ENCODE measurements at places on chromosomes 2 and 18.

- DNase-seq = no peak
Observed at GRCh38 chr2:47772343-47772742, 10.6 kb upstream of the MSH6 start.

- no peak for DNase-seq
Observed at GRCh38 chr18:72762515-72763122, 105.2 kb downstream of the NETO1 start.

GRCh38 chr2:95374451-95374920, 28.0 kb upstream of the FAHD2A start:
- no peak for DNase-seq

DNA sequence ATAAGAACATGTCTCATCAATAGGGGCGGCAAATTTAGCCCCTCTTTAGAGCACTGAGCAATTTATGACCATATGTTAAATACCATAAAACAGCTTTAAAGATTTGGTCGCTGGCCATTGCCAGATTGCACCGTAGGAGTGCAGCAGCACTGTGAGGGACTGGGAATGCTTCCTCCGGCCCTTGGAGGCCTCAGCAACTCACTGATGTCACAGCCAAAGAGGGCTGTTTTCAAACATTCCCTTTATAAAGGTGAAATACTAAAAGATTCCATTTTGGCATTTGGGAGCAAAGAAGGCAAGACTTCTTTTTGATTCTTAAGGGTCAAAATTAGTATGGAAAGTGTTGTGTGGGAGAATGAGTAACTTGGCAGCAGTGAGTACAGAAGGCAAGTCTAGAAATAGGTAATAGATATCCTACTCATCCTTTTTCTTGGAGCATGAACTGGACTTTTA, 63.7 kb downstream of the BABAM2 start:
- DNase-seq = no peak

DNA sequence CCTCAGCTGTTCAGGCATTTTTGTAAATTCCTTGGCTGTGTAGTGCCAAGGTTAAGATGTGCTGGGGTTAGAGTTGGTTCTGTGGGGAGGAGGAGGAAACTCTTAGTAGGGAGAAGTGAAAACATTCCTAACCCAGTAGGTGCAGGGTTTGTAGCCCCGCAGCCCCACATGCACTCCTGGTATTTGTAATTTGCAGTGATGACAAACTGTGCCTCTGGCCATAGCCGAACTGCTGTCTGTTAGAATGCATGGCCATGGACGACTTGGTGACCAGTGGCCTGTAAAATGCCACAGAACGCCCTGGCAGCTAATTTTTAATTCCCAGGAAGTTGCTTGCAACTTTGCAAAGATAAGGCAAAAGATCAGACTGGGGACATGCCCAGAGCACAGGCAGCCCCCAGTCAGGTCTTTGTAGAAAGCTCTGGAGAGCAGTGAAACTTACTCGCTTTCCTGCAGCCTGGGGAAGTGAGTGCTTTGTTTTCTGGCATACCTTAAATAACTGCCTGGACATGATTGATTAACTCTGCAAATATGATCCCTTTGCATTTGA, 38.4 kb downstream of the LYPD6B start:
- DNase-seq = no peak

DNA sequence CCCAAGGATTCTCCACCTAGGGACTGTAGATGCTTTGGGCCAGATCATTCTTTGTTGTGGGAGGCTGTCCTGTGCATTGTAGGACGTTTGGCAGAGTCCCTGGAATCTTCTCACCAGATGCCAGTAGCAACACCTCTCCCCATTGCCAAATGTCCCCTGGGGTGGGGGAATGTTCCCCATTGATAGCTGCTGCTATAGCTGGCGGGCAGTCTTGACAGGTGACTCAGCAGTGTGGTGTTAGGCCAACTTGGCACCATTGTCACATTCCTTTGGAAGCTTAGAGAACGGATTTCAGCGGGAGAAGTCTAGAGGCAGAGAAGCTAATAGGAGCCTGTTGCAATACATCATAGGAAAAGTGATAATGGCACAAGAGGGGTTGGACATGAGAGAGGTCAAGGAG, 495.7 kb upstream of the SMIM21 start:
- no peak for DNase-seq

DNA sequence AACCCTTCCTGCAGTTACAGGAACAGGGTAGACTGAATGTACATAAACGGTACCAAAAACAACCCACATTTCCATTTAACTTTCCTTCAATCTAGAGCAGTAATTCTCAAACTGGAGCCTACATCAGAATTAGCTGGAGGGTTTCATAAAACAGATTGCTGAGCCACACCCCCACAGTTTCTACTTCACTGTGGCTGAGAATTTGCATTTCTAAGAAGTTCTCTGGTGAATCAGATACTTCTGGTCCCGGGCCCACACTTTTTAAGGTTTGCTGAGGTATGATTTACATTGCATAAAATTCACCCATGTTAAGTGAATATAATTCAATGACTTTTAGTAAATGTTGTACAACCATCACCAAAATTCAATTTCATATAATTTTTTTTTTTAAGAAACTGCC, 113.7 kb downstream of the SRBD1 start:
- no peak for DNase-seq

- no peak for DNase-seq
Observed at GRCh38 chr2:120862201-120863060, 126.8 kb downstream of the GLI2 start.

DNA sequence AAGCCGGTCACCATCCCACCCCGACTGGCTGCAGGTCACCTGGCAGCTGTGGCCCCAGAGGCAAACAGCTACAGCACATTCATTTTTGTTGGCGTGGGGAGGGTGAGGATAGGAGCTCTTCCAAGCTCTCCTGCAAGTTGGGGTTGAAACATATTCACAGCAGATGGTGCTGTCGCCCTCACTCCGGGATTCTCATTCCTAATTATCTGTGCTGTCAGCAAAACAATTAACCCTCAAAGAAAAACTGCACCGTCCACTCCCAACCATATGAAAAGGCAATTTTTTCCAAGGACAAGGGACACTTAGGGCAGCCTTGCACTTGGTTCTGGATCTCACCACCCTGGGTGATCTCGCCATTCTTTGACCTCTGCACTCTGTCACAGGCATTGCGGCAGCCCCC, 68.6 kb downstream of the ZBTB7C start:
- DNase-seq = no peak

DNA sequence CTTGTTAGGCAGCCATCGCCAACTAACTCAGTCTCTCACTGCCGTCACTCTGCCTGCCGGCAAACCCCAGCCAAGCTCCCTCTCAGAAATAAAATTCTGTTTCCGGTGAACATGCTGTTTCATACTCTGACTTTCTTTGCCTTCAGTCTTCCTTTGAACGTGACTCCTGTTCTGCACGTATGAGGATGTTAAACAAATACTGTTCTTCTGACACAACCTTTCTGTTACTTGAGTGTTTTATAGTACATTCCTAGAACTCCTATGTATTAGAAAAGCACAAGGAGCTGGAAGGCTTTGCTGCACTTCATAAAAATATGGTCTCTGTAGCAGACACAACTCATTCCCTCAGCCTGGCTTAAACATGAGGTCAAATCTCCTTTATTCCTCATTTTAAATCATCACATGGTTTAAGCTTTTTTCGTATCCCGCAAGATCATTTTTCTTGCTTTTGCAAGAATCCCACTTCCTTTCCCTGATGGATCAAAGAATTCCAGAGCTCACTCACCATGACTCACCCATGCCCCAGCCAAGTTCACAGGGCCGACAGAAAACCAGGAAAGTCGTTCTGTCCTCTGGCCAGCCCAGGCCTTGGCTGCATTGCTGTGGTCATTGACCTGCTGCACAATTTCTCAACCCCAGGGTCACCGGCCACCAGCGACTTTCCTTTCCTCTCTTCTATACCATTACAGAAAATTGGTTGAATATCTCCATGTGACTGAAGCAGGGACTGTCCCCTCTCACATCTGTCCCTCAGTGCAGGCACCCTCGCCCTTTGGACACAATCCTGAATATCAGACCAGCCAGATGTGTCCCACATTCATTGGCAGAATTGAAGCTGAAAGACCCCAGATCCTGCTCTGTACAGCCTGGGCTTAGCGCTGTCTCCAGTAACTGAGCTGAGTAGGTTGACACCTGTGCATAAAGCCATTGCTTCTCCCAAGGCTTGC, 183.1 kb upstream of the ARL4C start:
- DNase-seq = no peak

DNA sequence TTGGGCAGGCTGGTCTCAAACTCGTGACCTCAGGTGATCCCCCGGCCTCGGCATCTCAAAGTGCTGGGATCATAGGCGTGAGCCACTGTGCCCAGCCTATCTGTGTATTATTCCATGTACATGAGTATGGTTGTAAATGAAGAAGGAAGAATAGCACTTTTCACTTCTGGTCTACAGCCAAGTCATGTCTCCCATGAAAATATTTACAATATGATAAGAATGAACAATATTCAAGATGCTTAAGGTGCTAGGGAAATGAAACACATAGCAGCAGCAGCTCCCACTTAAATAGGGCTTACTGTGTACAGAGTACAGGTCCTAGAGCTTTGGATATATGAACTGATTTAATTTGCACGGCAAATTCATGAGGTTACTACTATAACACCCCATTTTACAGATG, 70.3 kb upstream of the COL5A2 start:
- no peak for DNase-seq

DNA sequence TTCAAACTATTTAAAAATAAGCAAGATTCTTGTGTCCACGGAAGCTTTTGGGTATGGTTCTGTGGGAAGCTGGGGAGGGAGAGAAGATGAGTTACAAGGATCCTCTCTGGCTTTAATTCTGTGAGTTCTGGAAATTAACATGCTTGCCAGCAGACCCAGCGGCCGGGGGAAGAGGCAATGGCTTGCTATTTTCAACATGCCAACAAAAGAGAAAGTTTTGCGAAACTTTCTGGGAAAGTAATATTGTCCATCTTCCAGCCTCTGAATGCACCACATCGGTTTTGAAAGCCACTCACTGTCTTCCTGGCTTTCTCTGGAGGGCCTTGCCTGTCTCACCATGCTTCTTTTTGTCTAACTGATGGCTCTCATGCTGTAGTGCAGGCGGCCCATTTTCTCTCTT, 85.7 kb downstream of the EN1 start:
- no peak for DNase-seq

- DNase-seq = no peak
Observed at GRCh38 chr18:25055076-25055475, 296.9 kb downstream of the ZNF521 start.

DNA sequence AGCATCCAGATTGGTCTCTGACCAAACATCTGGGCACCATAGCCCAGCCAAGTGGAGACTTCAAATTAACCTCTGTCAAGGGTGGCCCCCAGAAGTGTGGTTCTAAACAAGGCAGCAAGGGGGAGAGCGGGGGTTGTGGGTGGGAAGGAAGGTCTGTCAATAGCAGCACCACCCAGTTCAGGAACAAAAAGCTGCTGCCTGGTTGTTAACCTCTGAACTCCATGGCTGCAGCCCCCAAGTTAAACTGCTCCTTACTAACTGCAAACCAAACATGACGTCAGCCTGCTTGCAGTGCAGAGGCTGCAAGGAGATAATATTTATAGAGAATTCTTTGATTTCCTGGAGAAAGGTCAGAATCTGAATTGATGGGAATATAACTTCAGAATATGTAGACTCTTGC, 76.5 kb downstream of the ARL4C start:
- DNase-seq = no peak
